NCI-H1092 (cell line): ENCODE measurements at places on chromosomes 4 and X.

GRCh38 chr4:37383579-37384229 is 139.2 kb downstream of the NWD2 start:
- no peak for DNase-seq

GRCh38 chrX:13816643-13817627 is at the start of gene GPM6B:
GPM6B (minus strand) TSS chrX:13817093; CDS start chrX:13816904, 189 bp downstream.
- no peak for DNase-seq

DNA sequence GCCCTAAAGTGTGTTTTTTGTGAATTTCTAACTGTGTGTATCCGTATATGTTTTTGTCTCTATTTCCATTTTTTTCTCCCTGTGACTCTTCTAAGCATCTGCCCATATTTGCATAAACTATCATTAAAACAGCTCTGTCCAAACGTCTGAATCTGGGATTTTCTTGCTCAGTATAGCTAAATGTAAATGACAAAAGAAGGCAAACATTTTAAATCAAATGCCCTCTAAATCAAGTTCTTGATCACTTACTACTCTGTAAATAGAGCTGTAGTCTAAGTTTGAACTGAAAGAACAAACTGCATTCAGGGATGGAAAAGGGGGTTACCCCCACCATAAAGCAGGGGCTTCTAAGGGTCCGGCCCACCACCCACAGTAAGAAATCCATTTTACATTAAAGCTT is 432.0 kb upstream of the FAM241A start:
- no peak for DNase-seq

DNA sequence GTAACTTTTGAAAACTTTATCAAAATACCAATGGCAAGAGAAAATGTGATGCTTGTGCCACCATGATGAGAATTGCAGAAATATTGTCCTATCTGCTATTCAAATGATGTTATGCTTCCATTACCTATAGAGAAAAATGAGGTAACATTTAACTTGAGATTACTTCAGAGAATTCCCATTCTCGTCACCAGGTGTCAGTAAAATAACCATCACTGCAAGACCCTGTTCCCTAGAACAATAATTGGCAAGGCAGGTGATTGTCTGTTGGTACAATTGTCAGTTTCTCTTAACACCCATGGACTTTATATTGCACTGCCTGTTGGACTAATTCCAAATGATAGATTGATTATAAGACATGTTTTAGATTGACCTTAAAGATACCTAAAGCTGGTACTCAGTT is 179.9 kb downstream of the GABRG1 start:
- DNase-seq = no peak

DNA sequence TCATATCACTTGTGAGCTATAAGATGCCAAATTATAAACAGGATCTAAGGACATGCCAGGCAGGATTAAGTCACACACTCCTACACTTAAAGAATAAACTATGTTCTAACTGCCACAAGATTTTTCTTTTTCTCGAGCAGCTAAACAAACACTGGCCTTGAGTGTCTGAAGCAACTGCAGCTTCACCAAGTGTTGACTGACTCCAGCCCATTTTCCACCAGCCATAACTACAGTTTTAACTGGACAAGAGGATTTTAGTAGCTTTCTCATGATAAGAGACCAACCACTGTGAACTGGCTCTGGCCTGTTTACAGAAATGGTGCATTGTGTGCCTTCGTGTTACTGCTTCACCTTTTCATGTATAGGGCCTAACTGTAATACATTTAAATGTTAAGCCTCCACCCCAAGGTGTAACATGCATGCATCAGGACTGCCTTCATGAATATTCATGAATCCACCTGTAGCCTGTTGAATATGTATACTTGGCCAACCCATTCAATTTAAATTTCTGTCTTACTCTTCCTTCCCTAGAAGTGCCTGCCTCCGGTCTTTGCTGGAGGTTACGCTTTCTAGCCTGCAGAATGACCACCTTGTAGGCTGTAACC is 10.8 kb downstream of the UCP1 start:
- DNase-seq = no peak
